ENCODE measurements at places on chromosomes 6 and 20.

GRCh38 chr6:41422161-41422560, 86.8 kb downstream of the NCR2 start:
- DNase-seq, result no peak

GRCh38 chr20:48223715-48224114, 438.4 kb upstream of the SULF2 start:
- no peak for DNase-seq

DNA sequence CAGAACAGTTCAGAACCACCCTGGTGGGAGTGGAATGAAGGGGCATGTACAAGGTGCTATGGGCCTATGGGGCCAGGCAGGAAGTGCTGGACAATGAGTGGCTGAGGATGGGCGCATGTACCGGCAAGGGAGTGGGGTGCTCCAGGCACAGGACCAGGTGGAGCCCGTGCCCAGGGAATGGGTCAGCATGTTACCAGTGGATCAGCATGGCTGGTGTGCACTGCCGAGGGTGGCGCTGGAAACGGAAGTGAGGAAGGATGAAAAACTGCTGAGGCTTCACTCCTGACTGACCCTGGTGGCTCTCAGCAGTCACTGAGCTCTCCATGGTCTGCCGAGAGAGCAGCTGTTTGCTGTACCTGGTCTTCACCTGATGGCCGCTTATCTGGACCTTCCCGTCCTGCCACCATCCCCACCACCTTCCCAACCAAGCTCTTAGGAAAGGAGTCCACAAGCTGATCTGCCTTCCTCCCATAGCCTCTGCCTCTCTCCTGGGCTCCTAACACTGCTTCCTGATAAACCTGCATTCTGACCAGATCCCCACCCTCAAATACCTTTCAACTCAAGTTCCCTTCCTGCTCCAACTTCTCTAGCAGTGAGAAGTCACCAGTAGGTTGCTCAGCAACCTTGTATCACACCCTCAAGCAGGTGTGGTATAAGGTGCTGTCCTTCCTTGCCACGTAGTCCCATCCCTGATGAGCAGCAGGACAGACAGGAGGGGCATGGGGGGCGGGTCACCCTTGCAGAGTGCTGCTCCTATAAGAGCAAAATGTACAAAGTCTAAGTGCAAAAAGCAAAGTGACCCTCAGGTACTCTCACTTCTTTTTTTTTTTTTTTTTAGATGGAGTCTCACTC, 7.1 kb downstream of the UQCC2 start:
- DNase-seq, result no peak

DNA sequence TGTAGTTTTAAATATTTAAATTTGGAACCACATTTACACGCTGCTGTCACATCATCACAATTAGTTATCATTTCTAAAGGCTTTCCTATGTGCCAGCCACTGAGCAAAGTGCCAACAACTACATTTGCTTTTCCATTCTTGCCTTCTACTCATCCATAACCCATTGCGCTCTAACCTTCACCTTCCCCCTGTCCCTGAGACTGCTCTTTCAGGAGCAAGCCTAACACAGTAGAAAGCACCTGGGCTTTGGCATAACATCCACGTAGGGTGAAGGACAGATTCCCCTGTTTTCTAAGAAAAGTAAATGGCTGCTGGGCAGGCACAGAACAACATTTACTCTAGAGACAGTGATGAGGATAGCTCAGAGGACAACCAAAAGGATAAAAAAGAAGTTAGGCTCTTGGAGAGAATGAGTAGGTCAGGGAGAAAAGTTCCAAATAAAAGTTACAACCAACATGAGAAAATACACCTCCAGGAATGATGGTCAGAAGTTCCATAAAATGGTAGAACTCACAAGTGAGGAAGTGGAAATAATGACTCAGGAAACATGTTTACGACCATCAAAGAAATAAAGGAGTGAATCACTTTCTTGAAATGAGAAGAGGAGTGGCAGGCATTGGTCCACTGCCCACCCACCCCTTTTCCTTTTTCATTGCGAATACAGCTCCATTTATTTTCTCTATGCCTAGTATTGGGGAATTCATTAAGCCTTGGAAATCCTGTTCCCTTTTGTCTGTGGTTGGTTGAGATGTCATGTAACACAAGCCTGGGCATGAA, 77.2 kb downstream of the PFDN4 start:
- DNase-seq, result no peak

All from stimulated activated CD8-positive, alpha-beta memory T cell treated with anti-CD3 and anti-CD28 coated beads, Interleukin-12 subunit alpha, Interleukin-12 subunit beta, amount 100 ng/mL, for 1 hour (primary cell).